ENCODE measurements at places on chromosomes 16 and 17. TPM values are rescaled to one million over a fixed set of nuclear protein-coding genes. Genes with fewer than 3 reads are reported as not detected.

Gene TEKT3
- 0.51 TPM for total RNA-seq

Gene ETV4
- 0.41 TPM for total RNA-seq

Gene MYH2
- not detected for total RNA-seq

Gene CMTM1
- 0.92 TPM for total RNA-seq

Gene ZFP3
- 9.6 TPM for total RNA-seq

DNA sequence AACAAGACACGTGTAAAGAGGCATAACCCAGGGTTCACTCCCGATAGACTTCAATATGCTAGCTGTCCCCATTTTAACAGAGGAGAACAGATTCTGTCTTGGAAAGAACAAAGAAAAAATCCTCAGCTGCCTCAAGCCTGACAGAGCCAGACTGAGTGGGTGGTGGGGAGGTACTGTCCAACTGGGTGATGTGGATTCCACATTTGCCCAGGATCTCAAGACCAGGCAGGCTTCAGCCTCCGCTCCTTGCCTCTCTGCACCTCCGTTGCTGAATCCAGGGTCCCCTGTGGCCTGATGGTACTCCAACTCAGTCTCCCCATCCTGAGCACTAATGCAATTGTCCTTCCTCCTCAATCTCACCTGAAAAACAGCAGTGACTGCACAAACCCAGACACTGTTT lies 163.8 kb downstream of the GSG1L start:
- no peak for DNase-seq

DNA sequence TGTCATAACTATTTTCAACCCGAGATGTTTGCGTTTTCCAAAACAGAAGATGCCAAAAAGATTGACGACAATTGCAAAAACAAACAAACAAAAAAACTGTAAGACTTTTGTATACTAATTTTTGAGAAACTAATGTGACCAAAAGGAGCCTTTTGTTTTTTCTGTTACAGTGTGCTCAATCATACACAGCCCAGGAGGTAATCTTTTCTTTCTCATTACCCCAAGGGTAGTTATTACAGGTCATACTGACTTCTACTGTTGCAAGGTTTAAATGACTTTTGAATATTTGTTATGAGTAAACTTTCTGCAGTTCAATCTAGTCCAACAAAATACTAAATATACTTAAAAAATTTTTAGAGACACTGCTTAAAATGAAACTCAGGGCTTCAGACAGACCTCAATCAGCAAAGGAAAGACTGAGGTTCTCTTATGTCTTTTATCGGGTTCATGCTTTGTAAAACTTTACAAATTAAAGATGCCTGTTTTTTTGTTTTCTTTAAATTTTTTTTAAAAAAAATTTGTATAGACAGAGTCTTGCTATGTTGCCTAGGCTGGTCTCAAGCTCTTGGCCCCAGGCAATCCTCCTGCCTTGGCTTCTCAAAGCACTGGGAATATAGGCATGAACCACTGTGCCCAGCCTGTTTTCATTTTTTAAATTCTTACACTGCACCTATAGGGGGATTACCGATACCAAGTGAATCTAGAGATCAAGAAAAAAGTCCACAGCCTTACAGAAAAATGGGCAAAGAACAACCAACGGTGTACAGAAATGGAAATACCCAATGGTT lies 47.6 kb downstream of the SPOP start:
- DNase-seq = no peak

GRCh38 chr16:4700380-4700996 lies 7.1 kb downstream of the NUDT16L1 start:
- DNase-seq = no peak

GRCh38 chr16:88988980-88989811 lies 12.2 kb upstream of the CBFA2T3 start:
- peak; percentile 59 for DNase-seq

- DNase-seq = no peak
Measured at GRCh38 chr17:12438813-12439586, 226.7 kb upstream of the MYOCD start.

- DNase-seq = peak; percentile 60
Measured at GRCh38 chr17:50194934-50195865, 6.2 kb downstream of the COL1A1 start.

DNA sequence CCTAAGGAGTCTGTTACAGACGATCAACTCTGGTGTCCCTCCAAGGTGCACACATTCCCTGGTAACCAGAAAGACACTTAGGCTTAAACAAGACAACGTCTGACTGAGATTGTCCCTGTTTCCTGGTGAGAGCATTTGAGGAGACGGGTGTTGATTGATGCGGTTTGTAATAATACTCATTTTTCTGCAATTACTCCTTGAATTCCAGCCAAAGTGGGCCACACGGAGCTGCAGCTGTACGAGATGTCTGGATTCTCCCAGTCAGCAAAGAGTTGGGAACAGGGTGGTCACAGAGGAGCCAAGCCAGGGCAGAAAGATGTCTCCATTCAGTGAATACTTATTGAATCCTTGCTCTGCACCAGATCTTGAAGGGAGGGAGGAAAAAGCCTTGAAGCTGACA lies 30.9 kb upstream of the CES5A start:
- DNase-seq = no peak

DNA sequence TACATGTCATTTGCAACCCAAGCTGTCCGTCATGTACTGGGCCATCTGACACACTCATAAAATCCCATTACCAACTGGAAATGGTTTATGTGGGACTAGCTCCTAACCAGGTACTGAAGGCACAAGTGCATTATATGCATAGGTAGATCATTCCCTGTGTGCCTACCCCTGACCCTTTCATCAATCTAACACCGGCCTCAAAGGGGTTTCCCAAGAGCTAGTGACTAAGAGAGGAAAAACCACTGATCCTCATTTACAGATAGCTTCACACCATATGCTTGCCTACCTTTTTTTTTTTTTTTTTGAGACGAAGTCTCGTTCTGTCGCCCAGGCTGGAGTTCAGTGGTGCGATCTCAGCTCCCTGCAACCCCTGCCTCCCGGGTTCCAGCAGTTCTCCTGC lies 449.8 kb downstream of the SLC39A11 start:
- no peak for DNase-seq

- DNase-seq = no peak
Measured at GRCh38 chr16:13852827-13853226, 67.1 kb upstream of the ERCC4 start.

GRCh38 chr16:20875355-20875650 lies 24.9 kb downstream of the DCUN1D3 start:
- no peak for DNase-seq

DNA sequence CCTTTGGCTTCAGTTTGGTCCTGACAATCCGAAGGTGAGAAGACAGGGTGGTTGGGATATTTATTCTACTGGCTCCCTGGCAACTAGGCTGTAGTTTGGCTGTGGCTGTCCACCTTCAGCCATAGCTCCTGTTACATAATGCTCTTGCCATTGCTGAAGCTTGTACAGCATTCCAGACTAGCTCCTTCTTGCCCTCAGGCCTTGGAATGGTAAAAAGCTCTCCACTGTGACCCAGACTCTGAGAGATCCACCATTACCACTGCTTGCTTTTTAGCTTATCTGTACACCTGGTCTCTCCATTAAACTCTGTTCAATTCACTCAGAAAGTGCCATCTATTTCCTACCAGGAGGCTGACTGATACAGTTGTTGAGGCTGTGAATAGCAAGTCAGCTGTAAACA lies 231.8 kb upstream of the MON1B start:
- DNase-seq = no peak

DNA sequence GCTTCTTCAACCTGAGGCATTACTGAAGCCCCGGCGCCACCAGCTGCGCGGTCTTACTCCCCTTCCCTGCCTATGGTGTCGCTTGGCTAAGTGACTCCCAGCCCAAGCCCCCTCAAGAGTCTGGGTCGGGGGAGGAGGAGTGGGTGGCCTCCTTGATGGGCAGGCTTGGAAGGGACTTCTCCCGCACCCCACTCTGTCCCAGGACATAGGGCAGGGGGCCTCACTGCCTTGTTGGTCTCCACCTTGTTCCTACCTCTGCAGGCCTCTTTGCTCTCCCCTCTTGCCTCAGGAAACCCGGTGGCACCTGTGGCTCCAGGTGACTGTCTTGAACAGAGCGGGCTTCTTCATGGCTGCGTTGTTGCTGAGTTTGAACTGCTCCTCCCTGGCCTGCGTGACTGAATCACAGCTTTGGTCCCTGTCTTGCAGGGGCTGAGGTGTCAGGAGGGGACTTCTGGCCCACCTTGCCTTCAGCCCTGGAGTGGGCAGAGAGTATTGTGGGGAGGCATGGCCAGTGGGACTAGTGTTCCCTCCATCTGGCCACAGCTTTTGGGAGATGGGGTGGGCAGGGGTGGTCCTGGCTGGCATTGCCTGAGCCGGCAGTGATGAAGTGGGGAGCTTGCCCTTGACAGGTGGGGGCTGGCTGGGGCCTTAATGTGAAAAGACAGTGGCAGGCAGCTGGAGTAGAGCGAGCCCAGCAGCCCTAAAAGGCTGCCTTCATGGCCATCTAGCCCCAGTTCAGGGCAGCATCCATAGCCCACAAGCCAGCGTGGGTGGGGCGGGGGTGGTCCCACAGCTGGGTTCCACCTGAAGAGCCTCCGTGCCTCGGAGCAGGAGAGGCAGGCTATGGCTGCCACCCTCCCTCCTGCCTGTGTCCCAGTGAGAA lies 7.3 kb downstream of the CBX2 start:
- DNase-seq = no peak

GRCh38 chr17:49829026-49829425 lies 18.8 kb downstream of the TAC4 start:
- no peak for DNase-seq
